ENCODE measurements at places on chromosomes 11 and 22.

- DNase-seq: no peak
Measured at GRCh38 chr22:31987218-31987617, 42.9 kb downstream of the YWHAH start.

GRCh38 chr11:126194121-126194543 is 17.3 kb downstream of the RPUSD4 start:
- DNase-seq: no peak

DNA sequence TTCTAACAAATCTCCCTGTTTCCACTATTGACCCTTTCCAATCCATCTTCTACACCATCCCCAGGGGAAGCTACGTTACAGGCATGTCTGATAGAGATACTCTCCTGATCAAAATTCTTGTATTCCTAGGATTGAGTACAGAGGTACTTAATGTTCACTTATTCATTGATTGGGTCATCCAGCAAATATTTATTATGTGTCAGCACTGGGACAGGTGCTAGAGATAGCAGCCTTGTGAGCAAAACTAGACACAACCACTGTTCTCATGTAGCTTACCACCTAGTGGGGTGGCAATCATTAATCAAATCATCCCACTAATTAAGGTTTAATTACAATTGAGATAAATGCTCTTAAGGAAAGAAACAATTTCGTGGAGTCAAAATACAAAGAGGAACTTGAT is 9.4 kb upstream of the RTCB start:
- no peak for DNase-seq

- no peak for DNase-seq
Measured at GRCh38 chr11:107250017-107250416, 207.6 kb downstream of the CWF19L2 start.

DNA sequence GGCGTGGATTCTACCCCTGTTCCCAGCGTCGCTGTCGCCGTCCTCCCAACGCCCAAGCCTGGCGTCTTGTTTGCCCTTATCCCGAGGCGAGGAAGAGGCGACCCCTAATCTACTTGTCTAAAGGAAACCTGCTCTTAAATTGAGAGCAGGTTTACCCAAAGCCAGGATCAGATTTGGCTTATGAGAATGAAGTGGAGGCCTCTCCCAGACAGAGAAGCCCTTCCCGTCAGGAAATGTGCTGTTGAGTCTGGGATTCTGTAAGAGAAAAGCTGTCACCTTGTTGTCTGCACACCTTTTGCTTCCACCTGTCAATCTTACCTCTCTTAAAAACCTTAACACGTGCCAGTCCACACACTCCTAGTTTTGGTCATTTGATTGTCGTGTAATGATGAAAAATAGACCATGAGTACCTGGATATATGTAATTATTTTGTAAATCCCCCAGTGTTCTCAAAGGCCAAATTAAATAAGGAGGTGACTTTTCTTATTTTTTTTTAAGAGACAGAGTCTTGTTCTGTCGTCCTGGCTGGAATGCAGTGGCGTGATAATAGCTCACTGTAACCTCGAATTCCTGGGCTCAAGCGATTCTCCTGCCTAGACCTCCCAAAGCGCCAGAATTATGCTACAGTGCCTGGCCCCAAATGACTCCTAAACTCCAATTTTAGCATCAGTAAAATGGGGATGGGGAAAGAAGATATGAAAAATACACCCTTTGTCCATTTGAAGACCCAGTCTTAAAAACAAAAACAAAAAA is 627 bp downstream of the GTF2H1 start:
- DNase-seq: no peak
